Omental fat pad (tissue), 4 donors: ENCODE measurements at places on chromosomes 5 and 9. TPM values are rescaled to one million over a fixed set of nuclear protein-coding genes. Genes with fewer than 3 reads are reported as not detected.

NR2F1 gene
- 65.1 TPM for total RNA-seq

TAS2R1 gene
- total RNA-seq, result not detected

DNA sequence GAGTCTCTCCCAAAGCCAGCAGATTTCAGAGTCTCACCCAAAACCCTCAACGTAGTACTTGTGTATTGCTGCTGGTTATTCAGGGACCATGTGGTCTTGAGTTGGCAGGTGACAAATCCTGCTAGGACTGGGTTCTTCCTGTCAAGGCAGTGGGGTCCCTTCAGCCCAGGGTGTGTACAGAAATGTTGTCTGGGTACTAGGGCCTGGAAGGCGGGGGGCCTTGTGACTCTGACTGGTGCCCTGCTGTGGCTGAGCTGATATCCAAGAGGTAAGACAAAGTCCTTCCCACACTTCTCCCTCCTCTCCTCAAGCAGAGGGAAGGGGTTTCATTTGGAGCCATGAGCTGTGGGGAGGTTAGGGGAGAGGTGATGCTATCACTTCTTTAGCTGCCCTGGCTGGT, 58.8 kb downstream of the GABRA6 start:
- DNase-seq, result no peak

PCDHA7 gene
- total RNA-seq, result 0.12 TPM

DNA sequence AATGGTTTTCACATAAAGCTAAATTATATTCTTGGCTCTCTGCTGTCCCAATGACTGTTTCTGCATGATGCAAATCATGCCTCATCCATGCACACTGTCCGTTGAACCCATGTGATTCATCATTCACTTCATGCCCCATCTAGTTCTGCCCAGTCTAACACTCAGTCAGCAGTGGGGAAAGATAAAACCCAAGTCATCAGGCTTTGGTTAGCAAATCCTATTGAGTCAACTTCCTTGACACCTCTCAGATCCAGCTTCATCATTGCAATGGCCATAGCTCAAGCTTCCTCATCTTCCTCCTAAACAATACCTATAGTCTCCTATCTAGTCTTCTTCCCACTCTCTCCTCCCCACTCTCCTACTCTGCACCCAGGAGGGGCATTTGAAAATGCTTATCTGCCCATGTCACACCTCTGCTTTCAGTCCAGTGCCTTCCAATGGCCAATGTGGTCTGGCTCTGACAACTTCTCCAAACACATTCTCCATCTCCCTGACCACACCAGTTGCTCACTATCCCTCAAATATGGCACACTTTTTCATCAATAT, 266.0 kb upstream of the TRIM32 start:
- DNase-seq, result no peak

ACSL6 gene
- total RNA-seq, result 1.0 TPM

DNA sequence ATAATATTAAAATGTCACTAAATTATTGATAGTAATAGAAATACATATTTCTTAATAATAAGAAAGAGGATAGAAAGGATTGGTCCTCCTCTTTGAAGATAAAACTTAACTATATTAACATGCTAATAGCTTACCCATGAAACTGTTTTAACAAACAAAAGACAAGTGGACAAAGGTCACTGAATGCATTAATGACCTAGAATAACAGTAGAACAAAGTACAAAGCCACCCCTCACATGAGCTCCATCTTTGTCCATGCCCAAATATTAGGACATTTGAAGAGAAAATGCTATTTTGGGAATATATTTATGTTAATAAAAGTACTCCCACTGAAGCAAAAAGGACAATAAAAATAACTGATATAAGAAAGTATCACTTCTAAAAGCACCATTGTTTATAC, 34.1 kb upstream of the SLC22A5 start:
- DNase-seq, result no peak

- DNase-seq, result no peak
Measured at GRCh38 chr5:56659971-56660370, 155.4 kb upstream of the MAP3K1 start.

GRCh38 chr5:54159153-54159892, 151.1 kb downstream of the ARL15 start:
- DNase-seq, result no peak

- DNase-seq, result no peak
Measured at GRCh38 chr5:65861830-65862241, 64.5 kb upstream of the ERBIN start.

OR2S2 gene
- not detected for total RNA-seq

DNA sequence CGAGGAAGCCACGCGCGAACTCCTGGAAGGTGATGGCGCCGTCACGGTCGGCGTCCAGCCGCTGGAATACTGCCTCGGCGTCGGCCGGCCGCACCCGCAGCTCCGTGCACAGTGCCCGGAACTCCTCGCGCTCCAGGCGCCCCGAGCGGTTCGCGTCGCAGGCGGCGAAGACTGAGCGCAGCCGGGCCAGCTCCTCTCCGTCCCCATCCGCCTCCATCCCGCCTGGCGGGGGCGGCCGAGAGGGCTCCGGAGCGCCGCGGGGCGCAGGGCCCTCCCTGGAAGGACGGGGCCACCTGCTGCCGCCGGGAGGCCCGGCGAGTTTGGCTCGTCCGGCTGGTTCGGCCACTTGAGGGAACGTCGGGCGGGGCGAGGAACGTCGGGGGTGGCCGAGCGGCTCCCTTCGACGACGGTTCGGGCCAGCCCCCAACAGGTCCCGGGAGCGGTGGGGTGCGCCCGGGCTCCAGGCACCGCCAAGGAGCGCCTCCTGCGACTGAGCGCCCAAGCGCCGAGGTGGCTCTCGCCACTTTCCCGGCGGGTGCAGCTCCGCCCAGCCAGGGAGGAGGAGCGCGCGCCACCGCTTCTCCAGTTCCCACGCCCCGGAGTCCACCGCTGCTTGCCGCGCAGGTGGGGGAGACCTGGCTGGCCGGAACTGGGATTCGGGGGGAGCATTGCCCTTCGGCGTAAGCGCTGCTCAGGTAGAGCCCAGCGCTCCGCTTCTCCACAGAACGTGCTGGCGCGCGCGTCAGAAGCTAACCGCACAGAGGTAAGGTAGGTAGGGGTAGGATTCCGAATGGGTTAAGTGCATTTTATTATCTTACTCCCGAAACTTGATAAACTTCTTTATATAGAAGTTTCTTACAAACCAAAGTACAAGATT, at the start of gene RASEF:
Gene RASEF, minus strand, starts transcription at position 492 of the 877 bp plus-strand sequence. Its CDS starts 275 bp downstream, at position 217.
- no peak for DNase-seq

SLC34A1 gene
- total RNA-seq, result not detected

- DNase-seq, result no peak
Measured at GRCh38 chr5:168695301-168695835, 116.2 kb upstream of the PANK3 start.

DNA sequence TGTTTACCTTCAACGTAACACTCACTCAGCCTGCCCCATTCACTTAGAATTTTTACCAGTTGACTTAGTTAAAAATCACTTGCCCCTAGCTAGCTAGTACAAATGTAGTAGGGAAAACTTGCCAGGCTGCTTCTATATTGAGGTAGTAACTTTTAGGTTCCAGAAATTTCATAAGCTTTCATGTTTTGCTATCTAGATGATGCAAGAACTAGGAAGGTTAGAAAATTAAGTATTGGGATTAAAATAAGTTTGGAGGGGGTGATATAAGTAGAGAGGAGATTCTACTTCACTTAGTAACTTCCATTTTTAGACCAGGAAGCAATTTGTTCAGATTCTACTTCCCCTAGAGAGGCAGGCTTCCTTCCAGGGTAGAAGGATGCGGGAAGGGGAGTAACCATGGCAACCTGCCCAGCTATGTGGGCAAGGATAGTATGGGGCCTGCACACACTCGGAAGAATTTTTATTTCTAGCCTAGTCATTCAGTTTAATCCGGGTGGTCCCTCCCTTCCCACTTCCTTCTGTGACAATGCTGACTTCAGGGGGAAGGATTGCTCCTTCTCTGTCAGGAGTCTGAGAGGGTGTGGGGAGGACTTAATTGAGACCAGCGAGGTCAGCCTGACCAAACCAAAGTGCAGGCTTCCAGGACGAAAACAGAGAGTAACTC, 4.2 kb downstream of the DAB2 start:
- DNase-seq, result no peak

GABRB2 gene
- 1.9 TPM for total RNA-seq

SPINK5 gene
- total RNA-seq, result 0.60 TPM

DNA sequence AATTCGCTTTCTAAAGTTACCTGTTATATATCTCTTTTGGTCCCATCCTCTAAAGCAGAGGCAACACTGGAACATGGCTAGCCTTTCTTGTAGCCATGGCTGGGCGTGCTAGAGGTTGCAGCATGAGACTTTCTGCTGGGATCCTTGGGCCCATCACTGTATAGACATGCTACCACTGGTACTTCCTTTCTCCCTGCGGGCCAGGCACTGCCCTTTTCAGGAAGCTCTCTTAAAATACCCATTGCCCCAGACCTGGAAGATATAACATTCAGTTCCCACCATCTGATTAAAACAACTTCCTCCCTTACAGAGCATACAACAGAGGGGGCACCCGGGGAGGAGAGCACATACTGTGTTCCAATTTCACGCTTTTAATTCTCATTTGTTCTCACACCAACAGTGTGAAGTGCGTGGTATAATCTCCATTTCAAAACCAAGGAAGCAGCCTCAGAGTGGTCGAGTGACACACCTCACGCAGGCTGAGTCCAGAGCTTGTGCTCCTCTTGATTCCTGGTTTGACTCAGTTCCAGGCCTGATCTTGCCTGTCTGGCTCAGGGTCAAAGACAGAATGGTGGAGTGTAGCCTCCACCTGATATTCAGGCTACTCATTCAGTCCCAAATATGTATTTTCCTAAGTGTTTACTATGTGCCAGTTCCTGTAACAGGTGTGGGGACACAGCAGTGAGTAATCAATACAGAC, 22.6 kb downstream of the PTGS1 start:
- no peak for DNase-seq

DNA sequence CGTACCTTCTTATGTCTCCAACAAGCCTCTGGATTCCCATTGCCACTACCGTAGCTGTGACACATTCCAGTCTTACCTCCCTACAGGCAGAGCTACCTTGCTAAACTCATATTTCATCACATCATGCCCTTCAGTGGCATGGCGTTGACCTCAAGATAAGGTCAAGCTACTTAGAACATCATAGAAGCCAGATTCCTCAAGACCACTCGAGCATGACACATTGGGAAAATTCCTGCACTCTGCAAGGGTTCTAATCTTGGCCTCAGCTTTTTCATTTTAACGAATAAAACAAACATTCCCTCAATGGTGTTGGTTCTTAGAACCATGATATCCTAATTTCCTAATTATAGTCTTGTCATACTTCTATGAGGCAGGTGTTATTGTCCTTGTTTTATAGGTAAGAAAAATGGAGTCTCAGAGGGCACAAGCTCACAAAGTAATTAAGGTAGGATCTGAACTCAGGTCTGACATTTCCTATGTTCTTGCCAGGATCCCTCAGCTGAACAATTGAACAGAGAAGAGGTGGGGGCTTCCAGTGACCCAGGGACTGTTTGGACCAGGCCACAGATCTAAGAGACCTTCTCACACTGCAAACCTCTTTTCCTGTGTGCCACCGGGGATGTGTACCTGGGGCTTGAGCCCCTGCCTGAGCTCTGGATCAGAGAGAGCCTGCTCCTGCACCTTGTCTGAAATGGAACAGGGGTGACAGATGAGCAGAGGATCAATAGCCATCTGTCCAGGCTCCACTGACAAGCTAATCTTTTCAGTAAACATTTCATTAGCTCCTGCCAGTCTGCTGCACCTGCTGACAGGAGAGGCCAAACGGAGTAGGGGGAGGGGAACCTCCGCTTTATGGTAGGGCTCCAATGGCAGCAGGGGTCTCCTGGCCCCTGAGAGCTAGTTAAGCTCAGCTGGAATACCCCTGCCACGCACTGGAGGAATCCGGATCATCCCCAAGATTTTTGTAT, 49.3 kb downstream of the ALG2 start:
- no peak for DNase-seq

DNA sequence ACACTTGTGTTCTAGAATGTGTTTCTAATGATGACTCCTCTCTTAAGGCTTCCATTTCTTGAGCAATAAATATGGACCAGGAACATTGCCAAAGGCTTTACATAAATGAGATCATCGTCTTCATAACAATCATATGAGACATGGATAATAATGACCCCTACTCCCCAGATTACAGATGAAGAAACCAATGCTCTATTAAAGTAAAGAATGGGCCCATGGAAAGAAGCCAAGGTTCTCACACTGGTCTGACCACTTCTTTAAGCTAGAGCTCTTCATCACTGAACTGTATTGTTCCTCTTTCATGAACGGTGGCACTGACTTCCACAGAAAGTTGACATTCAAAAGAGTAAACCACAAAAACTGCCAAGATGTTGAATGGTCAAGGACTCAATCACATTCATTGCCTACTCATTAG, 65.3 kb downstream of the MARCHF3 start:
- no peak for DNase-seq

DNA sequence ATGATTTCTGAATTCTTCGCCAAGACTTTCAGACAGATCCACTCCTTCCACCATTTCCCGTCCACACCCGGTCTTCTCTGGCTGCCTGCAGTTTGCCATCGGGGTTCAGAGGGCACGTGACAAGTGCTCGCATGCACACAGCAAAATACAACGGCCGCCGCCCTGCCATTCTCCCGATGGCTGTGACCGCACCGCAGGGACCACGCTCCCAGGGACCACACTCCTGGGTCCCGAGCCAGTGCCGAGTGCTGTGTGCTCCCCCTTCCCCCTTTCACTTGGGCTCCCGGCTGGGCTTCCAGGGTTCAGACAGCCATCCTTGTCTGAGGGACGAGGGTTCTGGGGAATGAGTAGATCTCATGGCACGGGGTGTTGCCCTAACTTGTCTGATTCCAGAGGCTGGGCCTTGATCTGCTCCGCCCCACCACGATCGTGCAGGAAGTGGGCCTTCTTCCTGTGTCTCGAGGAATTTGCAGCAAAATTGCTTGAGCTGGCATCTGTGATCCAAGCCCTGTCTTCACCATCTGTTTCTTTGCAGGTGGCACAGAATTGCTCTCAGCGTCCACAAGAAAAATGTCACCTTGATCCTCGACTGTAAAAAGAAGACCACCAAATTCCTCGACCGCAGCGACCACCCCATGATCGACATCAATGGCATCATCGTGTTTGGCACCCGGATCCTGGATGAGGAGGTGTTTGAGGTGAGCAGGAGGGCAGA, 59.2 kb downstream of the COL5A1 start:
- DNase-seq, result no peak

ARID3C gene
- not detected for total RNA-seq

DNA sequence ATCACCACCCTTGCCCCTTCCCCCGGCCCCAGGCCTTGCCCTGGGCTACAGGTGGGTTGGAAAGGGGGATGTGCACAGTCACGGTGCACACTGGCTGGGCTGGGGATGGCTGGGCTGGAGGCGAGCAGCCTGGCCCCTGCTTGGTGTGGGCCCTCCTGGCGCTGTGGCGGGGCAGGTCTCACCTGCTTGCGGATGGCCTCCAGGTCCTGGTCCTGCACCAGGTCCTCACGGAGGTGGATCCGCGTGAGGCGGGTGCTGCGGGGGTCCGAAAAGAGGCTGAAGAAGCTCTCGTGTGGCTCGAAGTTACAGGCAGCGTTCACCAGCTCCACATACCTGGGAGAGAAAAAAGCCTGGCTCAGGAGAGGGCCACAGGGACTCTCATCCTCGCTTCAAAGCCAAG, 18.1 kb downstream of the ZER1 start:
- no peak for DNase-seq

- DNase-seq, result no peak
Measured at GRCh38 chr5:32777222-32777621, 66.1 kb downstream of the NPR3 start.

GRCh38 chr5:95398989-95399388, 7.8 kb downstream of the FAM81B start:
- no peak for DNase-seq

- DNase-seq, result no peak
Measured at GRCh38 chr5:8633696-8634095, 764.7 kb downstream of the MTRR start.
